ENCODE measurements at places on chromosomes 2 and 18.
A peak's percentile ranks its signal among the peaks of the same experiment; 100 is the strongest.

- peak; percentile 55 for DNase-seq
Observed at GRCh38 chr2:112623913-112624777, 21.6 kb upstream of the SLC20A1 start.

DNA sequence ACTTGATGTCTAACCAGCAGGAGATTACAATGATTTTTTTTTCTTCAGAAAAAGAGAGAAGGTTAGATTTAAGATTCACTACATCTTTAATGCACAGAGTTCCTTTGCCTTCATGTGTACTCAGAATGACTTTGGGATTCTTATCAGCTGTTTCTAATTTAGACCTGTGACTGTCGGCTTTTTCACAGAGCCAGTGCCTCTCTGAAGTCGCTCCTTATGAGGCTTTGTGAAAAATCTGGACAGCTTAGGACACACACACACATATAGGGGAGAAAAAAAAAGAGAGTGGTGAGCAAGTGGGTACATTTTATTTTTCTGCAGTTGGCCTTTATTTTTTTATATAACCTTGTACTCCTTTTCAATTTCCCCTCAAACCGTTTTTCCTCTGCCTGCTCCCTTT lies 893.1 kb upstream of the CELF4 start:
- no peak for DNase-seq

- no peak for DNase-seq
Observed at GRCh38 chr2:225598897-225599296, 199.4 kb downstream of the NYAP2 start.

- no peak for DNase-seq
Observed at GRCh38 chr2:64414736-64415435, 39.1 kb upstream of the LGALSL start.

GRCh38 chr2:8267721-8268120 lies 414.1 kb upstream of the ID2 start:
- no peak for DNase-seq

DNA sequence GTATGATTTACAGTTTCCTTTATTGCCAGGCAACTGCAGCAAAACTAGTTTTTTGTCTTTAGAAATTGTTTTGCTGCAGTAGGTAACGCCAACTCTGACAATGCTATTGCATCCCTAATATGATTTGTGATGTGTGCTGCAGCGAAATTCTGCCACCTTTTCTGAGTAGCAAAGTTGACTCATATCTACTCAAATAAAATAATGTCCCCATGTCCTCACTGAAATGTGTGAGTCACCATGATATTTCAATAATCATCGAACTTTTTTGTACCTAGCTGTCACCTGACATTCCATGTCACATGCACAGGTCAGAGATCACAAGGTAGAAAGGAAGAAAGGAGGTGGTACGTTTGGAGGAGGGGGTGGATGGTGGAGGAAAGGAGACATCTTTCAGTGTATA lies 205.0 kb downstream of the RAD51AP2 start:
- no peak for DNase-seq

GRCh38 chr2:23286758-23287704 lies 97.9 kb upstream of the KLHL29 start:
- DNase-seq: no peak

- no peak for DNase-seq
Observed at GRCh38 chr2:240757086-240757614, 62.9 kb downstream of the KIF1A start.

GRCh38 chr18:11368020-11368419 lies 218.7 kb upstream of the PIEZO2 start:
- DNase-seq: no peak

GRCh38 chr2:8453904-8454302 lies 228.0 kb upstream of the ID2 start:
- no peak for DNase-seq

DNA sequence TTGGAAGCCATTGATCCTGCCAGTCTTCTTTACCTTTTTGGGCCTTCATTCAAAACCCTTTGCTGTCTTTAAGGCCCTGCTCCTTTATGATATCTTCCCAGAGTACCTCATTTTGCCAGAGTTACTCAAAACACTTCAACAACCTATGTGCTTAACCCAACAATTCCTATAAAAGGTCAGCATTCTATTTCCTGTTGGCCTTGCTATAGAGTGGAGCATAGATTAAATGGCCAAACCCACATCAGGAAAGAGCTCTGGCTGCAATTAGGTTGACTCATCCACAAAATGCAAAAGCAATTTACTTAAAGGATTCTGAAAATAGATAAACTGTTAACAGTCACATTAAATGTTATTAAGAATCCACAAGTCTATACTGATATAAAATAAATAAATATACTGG lies 21.2 kb downstream of the MRPL33 start:
- no peak for DNase-seq

DNA sequence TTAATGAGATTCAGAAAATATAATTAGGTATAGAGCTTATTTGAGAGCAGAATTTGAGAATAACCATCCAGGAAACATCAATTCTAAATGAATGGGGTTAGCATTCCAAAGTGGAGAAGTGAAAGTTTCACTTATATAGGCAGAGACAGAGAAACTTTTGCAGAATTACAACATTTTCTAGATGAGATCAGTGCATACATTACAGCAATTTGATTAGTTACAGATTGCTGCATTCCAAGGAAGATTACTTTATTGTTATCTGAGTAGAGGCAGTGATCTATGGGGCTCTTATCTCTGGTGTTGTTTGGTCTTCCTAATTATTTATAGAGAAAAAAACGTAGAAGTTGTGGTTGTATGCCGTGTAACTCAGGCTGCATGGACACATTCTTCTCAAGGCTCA lies 373.8 kb upstream of the SYT4 start:
- no peak for DNase-seq

GRCh38 chr2:136434251-136434715 lies 316.3 kb upstream of the CXCR4 start:
- no peak for DNase-seq

- no peak for DNase-seq
Observed at GRCh38 chr18:48791636-48792105, 159.1 kb downstream of the SMAD7 start.
